Esophagus squamous epithelium (tissue), 5 donors: ENCODE measurements at places on chromosomes 6 and 20. TPM values are rescaled to one million over a fixed set of nuclear protein-coding genes. Genes with fewer than 3 reads are reported as not detected.

GRCh38 chr20:32763202-32764004 lies 1.2 kb downstream of the DNMT3B start:
- no peaks in the 10 kb centered on the region for H3K36me3 ChIP-seq
- H3K27ac ChIP-seq, result no peak overlapping the region
- peaks cover 14% of the 10 kb centered on the region for H3K4me1 ChIP-seq
- H3K4me3 ChIP-seq, result peak overlapping the region; percentile 88
- H3K27me3 ChIP-seq, result no peaks in the 10 kb centered on the region

DNA sequence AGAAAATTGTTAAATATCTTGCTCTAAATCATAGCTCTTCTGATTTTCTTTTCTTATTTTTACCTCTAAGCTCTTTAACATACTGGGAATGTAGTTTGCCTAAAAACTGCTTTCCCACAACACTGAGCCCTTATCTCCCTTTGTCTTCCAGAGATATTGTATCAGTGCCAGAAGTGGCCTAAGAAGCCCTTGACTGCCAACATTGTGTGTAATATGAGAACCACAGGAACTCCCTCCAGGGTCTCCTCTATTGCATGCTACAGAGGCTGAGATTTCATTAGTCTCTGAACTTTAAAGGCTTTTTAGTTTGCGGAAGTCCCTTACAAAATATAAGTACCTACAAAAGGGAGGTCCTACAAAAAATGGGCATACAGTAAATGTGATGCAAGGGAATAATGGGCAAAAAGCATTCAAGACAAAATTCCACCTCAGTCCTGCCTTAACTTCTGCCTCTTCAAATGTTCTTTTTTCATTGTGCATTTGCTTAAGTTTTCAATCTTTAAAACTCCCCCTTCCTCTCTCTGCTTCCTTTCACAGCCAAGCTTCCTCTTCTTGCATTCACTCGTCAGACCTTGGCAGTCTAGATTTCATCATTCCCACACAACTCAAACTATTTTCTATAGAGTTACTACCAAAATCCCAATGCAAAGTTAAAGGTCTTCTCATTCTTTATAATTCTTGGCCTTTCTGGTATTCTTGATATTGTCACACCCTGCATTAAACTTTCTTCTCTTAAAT lies 76.5 kb downstream of the ADGRG6 start:
- no peaks in the 10 kb centered on the region for H3K36me3 ChIP-seq
- no peaks in the 10 kb centered on the region for H3K27me3 ChIP-seq
- H3K27ac ChIP-seq, result no peak overlapping the region
- DNase-seq, result no peak

Gene FAM217A
- total RNA-seq, result not detected

DNA sequence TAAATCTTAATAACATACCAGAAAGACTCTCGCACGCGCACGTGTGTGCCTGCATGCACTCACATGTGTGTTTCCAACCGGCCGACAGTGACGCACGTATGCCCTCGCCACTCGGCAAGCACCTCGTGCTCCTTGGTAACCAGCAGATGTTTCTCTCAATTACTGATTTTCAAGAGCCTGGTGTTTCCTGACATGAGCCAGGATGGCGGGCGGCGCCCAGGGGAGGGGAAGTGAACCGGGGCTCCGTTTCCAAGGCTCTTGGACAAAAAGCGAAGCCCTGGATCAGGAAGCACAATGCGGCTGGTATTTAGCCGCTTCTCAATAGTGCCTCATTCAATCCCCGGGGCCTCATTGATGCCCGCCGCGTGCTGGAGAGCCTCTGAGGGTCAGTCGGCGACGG lies 37.7 kb downstream of the PMEPA1 start:
- no peak for DNase-seq
- peaks cover 13% of the 10 kb centered on the region for H3K4me1 ChIP-seq
- no peak overlapping the region for H3K27ac ChIP-seq

Gene LRRC73
- total RNA-seq, result not detected

- DNase-seq, result no peak
- H3K36me3 ChIP-seq, result no peaks in the 10 kb centered on the region
- H3K4me1 ChIP-seq, result peaks cover 7% of the 10 kb centered on the region
- no peak overlapping the region for H3K27ac ChIP-seq
- no peaks in the 10 kb centered on the region for H3K27me3 ChIP-seq
Measured at GRCh38 chr6:138588805-138589434, 89.6 kb upstream of the NHSL1 start.

DNA sequence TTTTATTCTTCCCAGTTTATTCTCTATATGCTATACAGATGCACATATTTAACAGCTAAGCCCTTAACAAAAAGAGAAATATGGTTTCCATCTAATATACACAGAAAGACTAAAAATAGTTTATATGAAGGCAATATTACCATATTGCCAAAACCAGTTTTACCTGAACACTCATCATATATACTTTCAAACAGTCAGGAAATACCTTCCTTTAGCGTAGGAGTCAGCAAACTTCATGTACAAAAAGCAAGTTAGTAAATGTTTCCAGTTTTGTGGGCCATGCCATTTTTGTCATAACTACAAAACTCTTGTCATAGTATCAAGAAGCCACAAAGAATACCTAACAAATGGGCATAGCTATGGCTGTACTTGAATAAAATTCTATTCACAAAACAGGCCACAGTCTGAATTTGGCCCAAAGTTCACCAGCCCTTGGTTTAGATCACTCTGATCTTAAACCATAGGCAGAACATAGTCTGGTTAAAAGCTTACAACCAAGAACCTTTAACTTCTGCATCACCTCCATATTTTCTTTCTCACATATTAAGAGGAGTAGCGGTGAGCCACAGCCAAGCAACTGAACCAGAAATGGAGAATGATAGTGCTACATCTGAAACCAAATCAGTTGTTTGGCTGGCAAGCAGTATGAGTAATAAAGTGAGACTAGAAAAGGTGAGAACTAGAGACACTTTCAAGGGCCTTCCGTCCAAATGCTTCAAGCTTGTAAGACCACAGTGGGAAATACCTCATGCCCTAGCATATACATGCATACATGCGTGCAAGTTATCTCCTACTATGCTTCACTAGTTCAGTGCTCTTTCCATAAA lies 116.6 kb downstream of the PTPRK start:
- H3K4me1 ChIP-seq, result no peaks in the 10 kb centered on the region
- H3K4me3 ChIP-seq, result no peak overlapping the region
- DNase-seq, result no peak
- no peaks in the 10 kb centered on the region for H3K36me3 ChIP-seq

Gene ZNF341
- total RNA-seq, result 3.6 TPM
